ENCODE measurements at places on chromosomes 1 and 21.

- DNase-seq = no peak
Observed at GRCh38 chr1:211488641-211489040, 3.3 kb downstream of the RD3 start.

GRCh38 chr1:200904772-200905171 lies 10.1 kb downstream of the INAVA start:
- no peak for DNase-seq

DNA sequence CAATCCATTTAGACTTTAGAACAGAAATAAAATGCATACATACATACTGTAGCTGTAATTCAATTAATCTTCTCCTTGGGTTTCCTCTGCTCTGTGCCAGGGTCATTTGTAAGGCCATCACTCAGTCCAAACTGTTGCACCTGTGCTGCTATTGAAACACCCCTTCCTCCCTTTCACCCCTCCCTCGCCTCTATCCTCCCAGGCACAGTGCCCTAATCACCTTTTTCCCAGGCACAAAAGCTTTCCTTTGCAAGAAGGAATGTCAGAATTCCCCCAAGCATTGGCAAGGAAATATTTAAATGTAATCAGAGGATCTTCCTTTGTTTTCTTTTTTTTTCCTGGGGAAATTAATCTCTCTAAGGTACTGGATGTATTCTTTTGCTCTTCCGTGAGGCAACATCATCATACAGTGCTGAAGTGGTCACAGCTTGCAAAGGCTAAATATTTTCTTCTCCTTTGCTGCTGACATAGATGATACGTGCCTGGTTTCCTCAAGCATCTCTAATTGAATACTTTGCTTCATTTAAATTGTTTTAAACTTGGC lies 339.3 kb upstream of the NR5A2 start:
- DNase-seq = no peak

- DNase-seq = peak; percentile 75
Observed at GRCh38 chr1:154193821-154194220, 1.9 kb upstream of the TPM3 start.

DNA sequence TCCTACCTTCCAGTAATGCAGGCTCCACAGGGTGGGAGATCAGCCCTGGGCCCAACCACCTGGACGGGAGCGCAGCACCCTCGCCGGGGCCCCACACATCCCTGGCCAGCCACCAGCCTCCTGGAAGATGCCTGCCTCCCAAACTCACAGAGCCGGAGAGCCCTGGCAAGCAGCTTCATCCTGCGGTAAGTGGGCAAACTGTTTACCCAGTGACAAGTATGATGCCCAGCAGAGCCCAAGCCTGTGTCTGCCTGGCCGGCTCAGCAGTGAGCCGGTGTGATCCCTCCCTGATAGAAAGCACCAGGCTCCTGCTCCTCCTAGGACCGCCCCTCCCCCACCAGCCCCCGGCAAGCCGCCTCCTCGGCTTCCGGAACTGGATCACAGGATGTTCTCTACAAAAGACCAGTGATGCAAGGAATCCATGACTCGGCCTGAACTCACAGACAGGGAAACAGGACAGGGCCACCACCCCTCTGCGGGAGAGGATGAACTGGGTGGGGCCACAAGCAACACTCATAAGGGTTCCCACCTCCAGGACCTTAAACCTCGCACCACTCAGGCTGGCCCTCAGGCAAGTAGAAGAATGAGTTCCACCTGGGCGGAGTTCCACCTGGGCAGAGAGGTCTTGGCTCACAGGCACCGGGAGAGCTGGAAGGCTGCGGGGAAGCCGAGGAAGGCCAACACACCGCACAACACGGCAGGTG lies 7.9 kb downstream of the ACOT7 start:
- DNase-seq = peak; percentile 92

GRCh38 chr1:211714154-211714553 lies 38.7 kb upstream of the NEK2 start:
- DNase-seq = no peak

DNA sequence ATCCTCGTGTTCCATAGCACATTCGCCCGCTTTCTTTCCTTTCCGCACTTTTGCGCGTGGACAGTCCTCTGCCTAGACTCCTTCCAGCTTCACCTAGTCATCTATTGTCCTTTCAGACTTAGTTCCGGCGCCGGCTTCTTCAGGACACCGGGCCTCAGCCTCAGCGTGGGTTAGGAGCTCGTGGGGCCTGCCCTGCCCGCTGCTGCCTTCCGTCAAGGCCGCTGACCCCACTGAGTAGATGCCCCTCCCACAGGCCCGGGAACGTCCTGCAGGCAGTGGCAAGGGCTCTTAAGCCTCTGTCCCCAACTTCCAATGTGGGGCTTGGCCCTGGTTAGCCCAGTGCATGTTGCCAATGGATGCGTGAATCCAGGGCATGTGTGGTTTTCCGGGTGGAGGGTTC lies 11.4 kb downstream of the DMRTB1 start:
- DNase-seq = no peak

- DNase-seq = peak; percentile 69
Observed at GRCh38 chr1:165842671-165843129, 15.3 kb downstream of the UCK2 start.

- DNase-seq = peak; percentile 94
Observed at GRCh38 chr1:206469933-206470691, at the start of gene IKBKE. Gene IKBKE (plus strand): TSS chr1:206470476. CDS start chr1:206473228, 2,752 bp downstream.

GRCh38 chr21:45441431-45442255 lies 36.7 kb downstream of the COL18A1 start:
- no peak for DNase-seq

- DNase-seq = peak; percentile 49
Observed at GRCh38 chr1:78607334-78607927, 12.8 kb upstream of the IFI44L start.

DNA sequence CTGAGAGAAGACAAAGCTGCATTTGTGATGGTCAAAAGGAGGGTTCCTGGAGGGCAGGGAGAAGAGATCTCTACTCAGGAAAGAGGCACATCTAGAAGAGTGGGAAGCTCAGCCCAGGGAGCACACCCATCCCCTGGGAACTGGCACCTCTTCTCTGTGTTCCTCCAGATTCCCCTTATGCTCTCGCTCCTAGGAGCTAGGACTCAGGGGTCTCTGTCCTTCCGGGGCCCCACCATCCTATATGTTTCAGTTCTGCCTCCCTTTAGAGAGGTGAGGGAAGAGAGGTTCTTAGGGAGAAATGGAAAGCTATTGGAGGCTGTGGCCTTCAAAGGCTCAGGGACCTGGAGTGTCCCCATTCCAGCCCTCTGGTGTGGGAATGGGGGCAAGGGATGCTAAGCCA lies 4.6 kb upstream of the PPM1J start:
- DNase-seq = no peak

DNA sequence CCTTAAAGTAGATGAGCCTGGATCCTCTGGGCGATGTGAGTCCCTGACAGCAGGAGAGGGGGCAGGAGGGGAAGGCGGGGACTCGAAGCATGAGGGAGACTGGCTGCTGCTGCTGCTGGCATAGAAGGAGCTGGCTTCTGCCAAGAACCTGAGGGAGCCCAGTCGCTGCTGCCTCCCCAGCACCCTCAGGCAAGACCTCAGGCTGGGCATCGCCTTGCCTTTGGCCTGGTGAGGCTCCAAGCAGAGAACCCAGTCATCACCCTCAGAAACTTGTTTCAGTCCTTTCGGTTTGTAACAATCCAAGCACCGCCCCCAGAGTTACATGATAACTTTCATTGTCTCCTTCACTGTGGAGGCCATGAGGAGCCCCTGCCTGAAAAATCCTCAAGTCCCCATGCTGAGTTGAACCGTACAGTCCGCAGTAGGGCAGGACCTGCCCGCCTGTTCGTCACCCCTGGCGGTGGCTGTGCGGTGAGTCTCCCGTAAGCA lies 38.8 kb downstream of the POFUT2 start:
- peak; percentile 13 for DNase-seq

DNA sequence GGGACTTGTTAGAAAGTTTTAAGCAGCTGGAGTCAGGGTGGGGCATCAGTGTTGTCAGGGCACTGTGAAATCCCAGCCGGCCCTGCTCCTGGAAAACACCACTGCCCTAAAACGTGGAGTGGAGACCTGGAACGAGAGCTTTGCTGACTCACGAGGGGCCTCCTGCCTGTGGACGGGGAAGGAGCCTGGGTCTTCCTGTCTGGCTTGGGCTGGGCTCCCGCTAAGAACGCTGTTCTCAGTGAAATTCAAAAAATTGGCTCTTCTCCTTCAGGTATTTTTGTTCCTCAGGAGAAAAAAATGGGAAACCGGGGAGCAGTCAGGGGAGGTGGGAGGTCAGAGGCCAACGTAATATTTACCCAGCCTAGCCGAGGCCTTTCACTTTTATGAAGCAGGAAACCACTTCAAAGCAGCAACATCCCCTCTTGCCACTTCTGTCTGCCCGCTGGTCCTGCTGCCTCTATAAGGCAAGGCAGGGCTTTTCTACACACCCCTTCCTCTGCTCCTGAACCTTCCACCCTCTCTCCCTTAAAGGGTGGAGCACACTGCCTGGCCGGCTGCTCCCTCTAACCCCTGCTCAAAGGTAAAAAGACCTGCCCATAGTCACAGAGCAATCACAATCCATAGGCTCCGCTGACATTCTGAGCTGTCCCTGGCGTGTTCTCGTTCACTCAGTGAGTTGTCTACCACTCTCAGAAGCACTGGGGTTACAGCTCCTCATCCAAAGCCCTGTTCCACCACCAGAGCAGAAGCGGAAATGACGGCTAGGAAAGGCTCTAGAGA lies 8.0 kb downstream of the PLXNA2 start:
- DNase-seq = peak; percentile 70

DNA sequence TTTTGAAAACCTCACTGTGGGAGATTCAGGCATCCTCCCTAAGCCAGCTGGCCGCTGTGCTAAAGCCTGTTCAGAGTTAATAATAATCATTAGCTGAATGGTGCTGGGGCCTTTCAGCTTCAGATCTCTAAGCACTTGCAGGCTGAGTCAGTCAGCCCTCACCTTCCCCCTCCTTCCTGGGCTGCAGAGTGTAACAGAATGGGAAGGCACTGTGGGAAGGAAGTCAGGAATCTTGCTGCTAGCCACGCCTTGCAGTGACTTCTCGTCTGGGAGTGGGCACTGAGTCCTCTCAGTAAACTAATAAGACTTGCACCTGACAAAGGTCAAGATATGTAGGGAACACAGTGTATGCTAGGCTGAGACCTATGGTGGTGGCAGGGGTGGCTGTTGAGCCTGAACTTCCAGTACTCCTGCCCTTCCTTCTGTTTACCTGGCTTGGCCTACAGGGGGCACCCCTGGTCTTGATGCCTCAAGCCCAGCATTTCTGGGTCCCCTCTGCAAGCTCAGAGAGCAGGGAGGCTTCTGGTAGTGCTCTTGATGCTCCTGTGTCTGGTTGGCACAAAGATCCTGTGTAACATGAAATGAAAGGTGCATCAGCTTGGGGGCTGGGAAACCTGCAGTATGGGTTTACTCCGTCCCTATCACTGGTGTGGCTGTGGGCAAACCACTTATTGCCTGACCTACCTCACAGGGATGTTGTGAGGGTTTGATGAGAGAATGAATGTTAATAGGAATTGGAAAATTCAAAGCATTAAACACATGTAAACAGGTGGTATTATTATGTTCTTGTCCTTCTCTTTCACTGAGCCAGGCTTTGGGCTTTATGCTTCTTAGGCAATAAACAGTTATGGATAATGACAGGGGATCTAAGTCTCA lies 6.0 kb downstream of the CYB561D1 start:
- DNase-seq = peak; percentile 92

DNA sequence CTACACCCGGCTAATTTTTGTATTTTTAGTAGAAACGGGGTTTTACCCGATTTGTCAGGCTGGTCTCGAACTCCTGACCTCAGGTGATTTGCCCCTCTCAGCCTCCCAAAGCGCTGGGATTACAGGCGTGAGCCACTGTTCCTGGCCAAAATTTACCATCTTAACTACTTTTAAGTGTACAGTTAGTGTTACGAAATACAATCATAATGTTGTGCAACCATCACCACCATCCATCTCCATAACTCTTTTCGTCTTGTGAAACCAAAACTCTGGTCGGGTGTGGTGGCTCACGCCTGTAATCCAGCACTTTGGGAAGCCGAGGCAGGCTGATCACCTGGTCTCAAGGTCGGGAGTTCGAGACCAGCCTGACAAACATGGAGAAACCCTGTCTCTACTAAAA lies 14.1 kb upstream of the ZBTB40 start:
- DNase-seq = no peak

DNA sequence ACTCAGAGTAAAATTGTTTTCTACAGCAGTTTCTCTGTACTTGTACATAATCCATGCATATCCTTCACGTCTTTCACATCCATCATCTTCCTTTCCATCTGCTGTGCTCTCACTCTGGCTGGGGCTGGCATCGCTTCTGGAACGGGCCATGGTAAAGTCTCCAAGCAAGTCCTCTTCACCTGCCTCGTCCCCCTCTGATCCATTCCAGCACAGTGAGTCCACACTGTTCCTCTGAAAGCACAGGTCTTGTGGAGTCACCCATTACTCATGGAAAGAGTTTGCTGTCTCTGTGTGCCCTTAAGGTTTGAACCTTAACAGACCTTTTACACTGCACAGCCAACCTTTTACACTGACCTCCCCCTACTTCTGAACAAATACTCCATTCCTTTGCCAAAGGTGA lies 313.6 kb downstream of the ASTN1 start:
- no peak for DNase-seq

DNA sequence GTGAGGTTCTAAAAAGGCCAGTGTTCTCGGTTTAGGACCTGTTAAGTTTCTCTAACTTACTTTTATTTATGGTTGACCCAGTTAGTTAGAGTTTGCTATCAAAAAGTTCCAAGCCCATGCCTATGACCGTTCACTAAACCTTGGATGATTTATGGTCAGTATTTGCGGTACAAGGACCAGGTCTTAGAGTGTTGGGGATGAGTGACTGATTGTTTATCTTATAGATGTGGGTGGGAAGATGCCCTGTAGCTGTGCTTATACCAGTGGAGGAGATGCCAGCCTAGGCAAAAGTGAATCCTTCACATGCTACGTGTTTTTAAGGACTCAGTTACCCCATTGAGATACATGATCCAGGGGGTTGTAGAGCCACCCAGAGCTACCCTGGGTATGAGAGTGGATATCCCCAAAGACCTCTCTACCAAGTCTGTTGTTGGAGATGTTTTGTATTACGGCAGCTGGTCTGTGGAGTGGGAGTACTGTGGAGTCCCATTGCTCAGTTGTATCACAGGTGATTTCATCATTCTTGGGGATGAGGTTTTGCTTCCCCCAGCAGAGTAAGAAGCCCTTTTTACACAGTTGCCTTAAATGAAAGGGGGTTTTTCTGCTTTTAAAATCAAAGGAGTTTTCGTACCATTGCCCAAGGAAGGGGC lies 2.1 kb downstream of the SLC22A15 start:
- no peak for DNase-seq

DNA sequence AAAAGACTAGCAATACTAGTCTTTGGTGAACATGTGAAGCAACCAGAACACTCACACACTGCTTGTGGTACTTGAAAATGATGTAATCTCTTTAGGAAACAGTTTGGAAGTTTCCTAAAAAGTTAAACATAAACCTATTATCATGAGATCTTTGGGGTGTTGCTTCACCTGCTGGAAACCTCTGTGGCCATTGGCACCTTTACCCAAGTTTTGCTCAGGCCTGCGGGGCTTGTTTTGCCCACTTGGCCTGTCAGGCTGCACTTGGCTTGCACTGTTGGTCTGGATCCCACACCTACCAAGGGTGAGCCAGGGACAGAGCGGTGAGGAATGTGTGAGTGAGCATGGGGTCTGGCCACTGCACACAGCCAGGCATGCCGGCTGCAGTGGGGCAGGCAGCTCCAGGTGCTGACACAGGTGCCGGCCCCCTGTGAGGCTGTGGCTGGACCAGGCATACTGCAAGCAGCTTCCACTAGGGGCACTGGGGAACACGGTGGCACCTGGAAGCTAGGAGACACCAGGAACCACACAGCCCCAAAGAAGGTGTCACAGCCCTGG lies 14.4 kb upstream of the FNBP1L start:
- peak; percentile 62 for DNase-seq

Measured in kidney tubule cell (primary cell).